HAP-1 (cell line): ENCODE measurements at places on chromosomes 5 and 9.

GRCh38 chr9:136527721-136528710, 17.8 kb downstream of the NOTCH1 start:
- peak; percentile 38 for DNase-seq

- DNase-seq, result no peak
Observed at GRCh38 chr5:178381921-178382695, 149.5 kb upstream of the PHYKPL start.

- DNase-seq, result no peak
Observed at GRCh38 chr5:180097926-180098325, 26.4 kb upstream of the RNF130 start.

DNA sequence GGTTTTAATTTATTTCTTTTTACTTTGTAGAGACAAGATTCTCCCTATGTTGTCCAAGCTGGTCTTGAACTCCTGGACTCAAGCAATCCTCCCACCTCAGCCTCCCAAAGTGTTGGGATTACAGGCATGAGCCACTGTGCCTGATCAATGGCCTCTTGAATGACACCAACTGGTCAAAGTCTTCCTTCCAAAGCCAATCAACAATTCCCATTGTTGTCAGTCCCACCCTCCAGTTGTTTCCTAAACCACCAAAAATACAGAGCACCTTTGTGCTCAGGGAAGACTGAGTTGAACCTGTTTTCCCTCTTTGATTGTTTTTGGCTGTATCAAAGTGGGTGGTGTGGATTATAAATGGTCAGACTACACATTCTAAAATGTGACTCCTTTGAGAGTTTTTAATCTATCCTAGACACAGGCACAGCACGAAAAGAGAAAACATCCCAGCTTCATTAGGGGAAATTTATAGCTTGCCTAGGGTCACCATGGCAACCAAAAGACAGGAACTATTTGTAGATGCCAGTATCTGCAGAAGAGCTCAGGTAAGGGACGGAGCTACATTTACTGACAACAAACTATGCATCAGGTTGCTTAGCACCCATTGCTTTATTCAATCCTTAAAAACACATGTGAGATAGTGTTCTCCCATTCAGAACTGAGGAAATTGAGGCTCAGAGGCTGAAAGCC, 27.6 kb upstream of the ATP6V1G1 start:
- no peak for DNase-seq

GRCh38 chr5:159727167-159727566, 189.1 kb upstream of the ADRA1B start:
- DNase-seq, result no peak

DNA sequence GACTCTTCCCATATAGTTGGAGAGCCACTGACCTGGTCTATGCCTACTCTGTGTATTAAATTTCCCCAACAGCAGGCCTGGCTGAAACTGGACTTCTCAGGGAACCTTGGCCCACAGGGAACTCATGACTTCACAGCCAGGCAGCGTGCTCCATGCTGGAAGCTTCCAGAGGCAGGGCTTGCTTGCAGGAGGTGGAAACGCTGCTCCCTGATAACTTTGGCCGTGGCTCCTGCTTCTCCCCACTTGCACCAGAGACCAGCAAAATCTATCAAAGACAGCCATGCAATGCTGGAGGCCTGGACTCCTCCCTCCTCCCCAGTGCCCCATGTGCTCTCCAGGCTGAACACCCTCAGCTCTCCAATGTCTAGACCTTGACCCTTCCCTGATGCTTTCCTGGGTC, 137.1 kb downstream of the GABBR2 start:
- no peak for DNase-seq
